ENCODE measurements at places on chromosomes 11 and 22.

DNA sequence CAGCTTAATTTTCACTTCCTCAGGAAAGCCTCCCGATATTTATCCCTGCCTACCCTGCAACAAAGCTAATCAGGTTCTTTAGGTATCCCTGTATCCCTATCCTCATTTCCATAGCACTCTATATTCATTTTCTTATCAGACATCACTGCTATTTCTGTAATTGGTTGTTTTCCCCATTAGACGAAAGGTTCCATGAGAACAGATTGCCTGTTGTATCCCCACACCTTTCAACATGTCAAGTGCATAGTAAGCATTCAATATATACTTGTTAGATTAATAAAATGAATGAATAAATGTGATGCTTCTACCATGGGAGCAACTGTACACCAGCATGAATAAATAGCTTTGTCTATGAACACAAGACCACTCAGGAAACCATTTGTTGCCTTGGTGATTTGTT is 499.8 kb downstream of the DLG2 start:
- DNase-seq: no peak

GRCh38 chr11:46247659-46248058 is 29.8 kb upstream of the CREB3L1 start:
- DNase-seq: no peak

- peak; percentile 46 for DNase-seq
Observed at GRCh38 chr11:111795334-111795985, 29.3 kb upstream of the PPP2R1B start.

GRCh38 chr11:118147502-118147901 is 5.1 kb downstream of the SCN4B start:
- no peak for DNase-seq

DNA sequence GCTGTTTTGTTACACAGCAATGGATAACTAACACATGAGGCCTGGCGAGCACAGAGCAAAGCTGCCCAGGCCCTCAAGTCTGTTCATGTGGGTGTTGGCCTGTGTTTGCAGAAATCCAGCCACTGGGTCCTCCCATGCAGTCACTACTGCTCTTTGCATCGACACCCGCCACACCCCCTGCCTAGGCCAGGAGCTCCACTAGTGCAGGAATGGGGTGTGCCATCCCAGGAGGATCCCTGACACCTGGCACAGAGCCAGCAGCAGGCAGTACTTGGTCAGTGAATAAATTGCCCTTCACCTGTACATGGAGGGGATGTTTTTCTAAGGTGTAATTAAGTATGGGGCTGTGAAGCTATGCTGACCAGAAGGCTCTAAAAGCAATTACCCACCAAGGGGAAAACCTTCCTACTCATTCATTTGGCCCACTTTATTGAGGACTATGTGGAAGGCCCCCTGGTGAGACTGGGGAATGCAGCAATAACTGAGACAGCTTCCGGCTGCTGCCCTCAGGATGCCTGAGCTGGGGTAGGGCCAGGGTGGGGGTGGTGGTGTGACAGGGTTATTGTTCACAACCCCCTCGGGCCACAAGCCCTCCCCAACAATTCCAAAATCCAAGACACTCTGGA is 160.8 kb downstream of the CRYBB2 start:
- no peak for DNase-seq

DNA sequence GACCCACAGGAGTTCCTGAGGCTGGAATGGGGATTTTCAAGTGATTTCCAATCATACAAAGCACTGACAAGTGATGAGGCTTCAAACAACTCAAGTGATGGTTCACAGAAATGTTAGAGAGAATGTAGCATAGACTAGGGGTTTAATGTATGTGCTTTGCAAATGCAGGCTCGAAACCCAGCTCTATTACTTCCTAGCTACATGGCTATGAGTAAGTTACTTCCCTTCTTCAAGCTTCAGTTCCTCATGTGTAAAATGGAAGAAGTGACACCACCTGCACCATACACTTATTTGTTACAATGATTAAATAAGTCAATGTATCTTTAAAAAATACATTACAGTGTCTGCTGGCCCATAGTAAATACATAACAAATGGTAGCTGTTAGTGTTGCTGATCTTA is 139.8 kb downstream of the CCDC81 start:
- DNase-seq: no peak

- DNase-seq: no peak
Observed at GRCh38 chr22:30277547-30278344, 11.1 kb upstream of the OSM start.

- no peak for DNase-seq
Observed at GRCh38 chr11:22510010-22510409, 115.6 kb downstream of the FANCF start.

DNA sequence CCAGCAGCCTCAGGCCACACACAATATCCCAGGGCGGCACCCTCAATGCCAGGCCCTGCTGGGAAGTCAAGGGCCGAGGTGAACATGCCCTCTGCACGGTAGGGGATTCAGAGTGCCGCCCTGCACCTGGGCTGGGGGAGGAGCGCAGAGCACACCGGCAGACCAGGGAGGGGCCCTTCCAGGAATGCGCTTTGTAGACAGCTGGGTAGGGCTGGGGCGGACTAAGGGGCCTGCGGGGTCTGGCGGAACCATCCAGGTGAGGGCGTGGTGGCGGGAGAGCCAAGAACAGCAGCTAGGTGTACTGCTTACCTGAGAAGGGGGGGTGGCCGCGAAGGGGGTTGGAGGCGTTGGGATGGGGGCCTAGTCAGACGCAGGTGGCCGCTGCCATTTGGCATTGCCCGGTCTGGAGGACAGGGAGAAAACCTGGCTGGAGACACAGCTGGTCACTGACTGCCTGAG is 26.0 kb downstream of the DUSP8 start:
- no peak for DNase-seq

DNA sequence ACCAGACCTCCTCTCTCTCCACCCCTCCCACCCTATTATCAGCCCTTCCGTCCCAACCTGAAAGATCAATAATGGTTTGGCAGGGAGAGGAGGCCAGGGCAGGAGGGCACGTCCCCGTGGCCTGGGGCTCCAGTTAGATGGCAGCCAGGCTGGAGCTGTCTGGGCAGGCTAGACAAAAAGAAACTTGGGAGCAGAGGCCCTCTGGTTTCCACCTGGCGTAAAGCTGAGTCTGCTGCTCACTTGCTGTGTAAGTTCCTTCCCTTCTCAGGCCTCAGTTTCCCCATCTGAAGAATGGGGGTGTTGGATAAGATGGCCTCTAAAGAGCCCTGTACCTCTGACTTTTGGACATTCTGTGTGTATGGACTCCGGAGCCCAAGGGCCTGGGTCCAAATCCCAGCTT is 3.8 kb upstream of the RHOD start:
- no peak for DNase-seq

DNA sequence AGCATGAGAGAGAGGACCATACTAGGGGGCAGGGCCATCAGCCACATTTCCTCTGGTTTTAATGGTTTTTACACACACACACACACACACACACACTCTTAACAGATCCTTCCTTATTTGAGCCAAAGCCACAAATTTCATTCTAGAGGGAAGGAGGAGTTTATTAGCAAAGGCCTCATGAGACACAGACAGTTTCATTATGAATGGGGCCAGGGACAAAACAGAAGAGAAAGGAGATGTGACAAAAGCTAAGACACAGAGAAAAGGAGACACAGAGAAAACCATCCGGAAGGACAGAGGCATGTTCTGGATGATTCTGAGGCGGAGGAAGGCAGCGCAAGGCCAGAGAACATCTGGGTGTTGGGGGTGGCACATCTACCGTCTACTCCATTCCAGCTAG is 32.2 kb upstream of the ARFGAP3 start:
- DNase-seq: no peak

GRCh38 chr11:1231396-1232020 is 8.6 kb downstream of the MUC5B start:
- DNase-seq: no peak

GRCh38 chr22:49967706-49968208 is 7.2 kb downstream of the PIM3 start:
- no peak for DNase-seq
